ENCODE measurements at places on chromosomes 6 and 20.

DNA sequence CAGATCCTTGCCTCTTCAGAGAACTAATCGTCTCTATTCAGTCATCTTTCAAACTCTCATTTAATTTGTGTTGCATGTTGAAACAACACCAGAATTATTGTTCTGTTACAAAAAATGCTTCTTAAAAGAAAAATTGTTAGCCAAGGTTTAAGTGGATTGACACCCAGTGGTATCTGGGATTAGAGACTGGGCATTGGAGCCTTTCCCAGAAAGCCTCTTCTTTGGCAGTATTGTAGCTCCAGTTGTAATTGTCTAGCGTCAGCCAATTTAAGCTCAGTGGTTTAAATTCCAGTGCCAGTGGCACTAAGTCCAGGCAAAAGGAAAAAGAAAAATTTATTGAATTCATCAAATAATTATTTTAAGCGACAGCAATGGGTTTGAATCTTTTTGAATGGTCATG, 801 bp downstream of the CCDC28A start:
- DNase-seq = no peak

GRCh38 chr6:79778816-79779215, 147.7 kb downstream of the SH3BGRL2 start:
- DNase-seq = no peak

DNA sequence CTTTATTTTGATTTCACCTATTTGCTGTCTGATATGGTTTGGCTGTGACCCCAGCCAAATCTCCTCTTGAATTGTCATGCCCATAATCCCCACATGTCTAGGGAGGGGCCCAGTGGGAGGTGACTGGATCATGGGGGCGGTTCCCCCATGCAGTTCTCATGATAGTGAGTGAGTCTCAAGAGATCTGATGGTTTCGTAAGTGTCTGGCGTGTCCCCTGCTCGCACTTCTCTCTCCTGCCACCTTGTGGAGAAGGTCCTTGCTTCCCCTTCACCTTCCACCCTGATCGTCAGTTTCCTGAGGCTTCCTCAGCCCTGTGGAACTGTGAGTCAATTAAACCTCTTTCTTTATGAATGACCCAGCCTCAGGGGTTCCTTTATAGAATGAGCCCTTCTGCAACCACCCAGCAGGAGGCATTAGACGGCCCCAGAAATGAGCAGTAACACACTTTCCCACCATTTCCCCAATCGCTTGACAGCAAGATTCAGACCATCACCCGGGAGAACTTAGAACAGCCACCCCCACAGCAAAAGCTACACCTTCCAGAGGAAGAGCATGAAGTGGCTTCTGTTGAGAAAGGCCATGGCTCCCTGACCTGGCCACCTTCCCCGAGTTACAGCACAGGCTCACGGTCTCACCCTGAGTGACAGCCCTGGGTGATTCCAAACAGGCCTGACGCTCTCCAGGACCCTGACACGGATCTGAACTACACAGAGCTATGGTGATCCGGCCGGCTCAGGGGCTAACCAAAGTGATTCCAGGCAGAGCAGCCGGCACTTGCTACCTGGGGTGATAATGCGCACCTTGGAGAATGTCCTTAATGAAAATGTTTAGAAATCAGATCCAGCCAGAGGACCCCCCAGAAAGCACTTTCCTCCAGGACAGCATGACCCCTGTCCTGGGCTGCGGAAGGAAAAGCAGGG, 131.2 kb upstream of the CDH4 start:
- peak; percentile 79 for DNase-seq

- no peak for DNase-seq
These were observed 32.3 kb downstream of the ID4 start for GRCh38 chr6:19869464-19869863.

DNA sequence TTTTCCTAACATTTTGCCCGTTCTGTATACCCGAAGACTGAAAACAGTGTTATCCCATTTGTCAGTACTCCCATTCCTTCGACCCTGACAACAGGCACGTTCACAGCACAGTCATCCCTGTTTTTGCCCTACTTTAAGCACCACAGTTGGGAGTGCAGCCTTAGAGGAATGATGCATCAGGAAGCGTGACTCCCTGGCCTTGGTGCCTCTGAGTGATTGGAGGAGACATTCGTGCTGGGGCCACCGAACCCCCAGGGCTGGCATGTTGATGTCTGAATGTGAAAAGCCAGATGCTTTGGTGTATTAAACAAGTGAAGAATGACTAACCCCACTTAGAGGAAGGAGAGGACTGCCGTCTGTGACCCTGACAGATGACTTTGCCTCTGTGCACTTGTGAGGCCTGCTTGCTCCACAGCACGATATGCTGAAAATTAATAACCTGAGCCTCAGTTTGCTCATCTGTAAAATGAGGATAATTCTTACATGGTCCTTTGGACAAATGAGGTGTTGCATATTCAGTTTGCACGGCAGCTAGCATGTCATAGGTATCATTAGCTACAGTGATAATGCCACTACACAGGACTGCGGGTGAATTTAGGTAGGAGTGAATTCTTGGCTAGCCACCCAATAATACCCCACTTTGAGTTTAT, 36.0 kb downstream of the STK35 start:
- DNase-seq = peak; percentile 79

GRCh38 chr20:62782893-62783278, 13.4 kb upstream of the MRGBP start:
- DNase-seq = no peak

GRCh38 chr6:30101444-30102413, 11.2 kb downstream of the TRIM31 start:
- peak; percentile 84 for DNase-seq

DNA sequence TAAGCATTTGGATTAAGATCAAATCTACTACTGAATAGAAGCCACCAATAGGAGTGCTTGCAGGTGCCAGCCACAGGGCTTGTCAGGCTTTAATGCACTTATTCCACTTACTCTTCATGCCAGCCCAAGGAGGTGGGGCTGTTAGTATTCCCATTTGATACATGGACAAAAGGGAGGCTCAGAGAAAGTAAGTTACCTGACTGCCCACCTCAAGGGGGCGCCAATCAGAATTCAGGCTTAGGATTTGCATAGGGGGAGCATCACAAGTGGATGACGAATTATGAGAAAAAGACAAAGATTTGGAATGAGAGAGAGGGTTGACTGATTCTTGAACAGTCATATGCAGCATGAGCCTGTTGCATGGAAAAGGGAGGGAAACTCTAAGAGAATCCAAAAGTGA, 188.4 kb upstream of the TSHZ2 start:
- DNase-seq = peak; percentile 12

DNA sequence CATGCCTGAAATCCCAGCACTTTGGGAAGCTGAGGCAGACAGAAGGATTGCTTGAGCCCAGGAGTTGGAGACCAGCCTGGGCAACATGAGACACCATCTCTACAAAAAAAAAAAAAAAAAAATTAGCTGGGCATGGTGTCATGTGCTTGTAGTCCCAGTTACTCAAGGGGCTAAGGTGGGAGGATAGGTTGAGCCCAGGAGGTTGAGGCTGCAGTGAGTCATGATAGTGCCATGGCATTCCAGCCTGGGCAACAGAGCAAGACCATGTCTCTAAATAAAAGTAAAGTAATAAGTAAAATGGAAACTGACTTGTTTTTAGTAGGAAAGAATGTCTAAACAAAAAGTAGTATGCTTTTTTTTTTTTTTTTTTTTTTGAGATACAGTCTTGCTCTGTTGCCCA, 240.7 kb downstream of the ARID1B start:
- DNase-seq = peak; percentile 21

- DNase-seq = no peak
These were observed 36.0 kb downstream of the ZNF311 start for GRCh38 chr6:28969129-28969528.

DNA sequence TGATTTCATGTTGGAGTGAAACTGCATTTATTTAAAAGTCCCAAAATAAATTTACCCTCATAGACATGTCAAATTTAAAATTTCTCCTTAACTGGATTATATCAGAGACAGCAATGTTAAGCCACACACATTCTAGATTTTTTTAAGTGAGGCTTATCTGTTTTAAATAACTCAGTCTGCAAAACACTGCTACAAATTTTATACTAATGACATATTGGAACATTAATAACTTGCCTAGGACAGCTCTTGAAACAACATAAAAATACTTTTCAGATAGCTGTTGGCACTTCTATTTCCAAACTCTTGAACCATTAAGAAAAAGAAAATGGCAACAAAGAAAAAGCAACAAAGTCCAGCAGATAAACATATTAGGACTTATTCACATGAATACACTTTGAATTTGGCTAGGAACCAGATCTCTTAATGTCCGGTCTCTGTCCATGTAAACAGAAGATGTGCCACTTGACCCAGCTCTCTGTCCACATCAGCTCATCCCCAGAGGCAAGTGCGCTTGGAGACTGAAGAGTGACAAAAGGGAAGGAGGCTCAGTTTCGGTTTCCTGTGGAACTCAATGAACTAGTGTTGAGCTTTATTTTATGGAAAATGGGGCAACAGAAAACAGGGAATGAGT, 219.3 kb upstream of the THBS2 start:
- no peak for DNase-seq

GRCh38 chr6:112173221-112173804, 81.1 kb downstream of the LAMA4 start:
- DNase-seq = no peak

DNA sequence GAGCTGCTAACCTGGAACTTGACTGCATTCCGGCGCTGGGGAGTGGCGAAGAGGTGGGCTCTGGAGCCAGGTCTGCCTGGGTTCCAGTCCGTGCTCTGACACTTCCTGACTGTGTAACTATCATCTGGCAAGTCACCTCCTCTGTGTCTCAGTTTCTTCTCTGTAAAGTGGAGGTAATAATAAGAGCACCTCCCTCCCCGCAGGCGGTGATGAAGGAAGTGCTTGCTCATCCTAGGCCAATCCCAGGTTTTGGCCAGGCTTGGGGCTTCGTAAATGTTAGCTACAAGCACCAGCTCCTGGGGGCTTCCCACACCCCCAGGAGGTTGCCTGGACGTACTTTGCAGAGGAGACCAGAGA, 32.8 kb downstream of the SNAI1 start:
- DNase-seq = no peak

- peak; percentile 28 for DNase-seq
These were observed 833.4 kb upstream of the MAP3K7 start for GRCh38 chr6:91420243-91420642.

- DNase-seq = peak; percentile 69
These were observed 499.4 kb downstream of the MAFB start for GRCh38 chr20:40189621-40190020.

GRCh38 chr6:132131758-132132157, 180.6 kb upstream of the CCN2 start:
- DNase-seq = peak; percentile 99

DNA sequence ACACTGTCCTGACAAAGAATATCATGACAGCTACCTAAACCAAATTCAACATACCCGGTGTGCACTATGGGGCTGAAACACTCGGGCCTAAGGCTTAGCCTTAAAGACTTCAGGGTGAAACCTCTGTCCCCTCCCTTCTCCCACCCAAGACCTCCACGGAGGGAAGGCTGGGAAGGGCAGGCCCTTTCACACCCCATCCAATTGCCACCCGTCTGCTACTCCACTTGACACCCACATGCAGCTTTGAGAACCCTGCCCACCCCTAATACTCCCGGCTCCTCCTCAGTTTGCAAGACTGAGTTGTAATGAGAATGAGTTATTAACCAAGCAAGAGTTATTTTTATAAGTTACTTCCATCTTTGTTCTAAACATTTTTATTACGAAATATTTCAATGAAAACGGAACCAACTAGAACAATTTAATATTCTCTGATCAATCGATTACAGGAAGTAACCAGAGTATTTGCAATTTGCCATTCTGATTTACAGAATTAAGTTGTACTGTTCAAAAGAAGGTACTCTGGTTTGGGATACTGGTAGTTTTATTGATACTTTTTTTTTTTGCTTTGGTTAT, 3.7 kb downstream of the TAF4 start:
- DNase-seq = no peak

GRCh38 chr20:20265210-20265609, 102.7 kb upstream of the INSM1 start:
- DNase-seq = no peak

DNA sequence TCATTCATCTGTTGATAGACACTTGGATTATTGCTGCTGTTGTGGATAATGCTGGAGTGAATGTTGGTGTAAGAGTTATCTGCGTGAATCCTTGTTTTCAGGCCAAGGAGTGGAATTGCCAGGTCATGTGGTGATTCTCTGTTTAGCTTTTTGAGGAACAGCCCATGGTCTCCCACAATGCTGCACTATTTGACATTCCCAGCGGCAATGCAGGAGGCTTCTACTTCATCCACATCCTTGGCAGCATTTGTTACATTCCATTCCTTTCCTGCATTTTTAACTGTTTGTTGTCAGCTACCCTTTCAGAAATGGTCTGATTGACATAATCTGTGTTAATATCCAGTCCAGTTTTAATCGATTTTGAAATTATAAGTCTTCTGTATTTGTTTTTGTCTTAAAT, 51.7 kb upstream of the CLDN20 start:
- DNase-seq = peak; percentile 42

- DNase-seq = no peak
These were observed 167.5 kb upstream of the PLCB4 start for GRCh38 chr20:8901237-8902025.

DNA sequence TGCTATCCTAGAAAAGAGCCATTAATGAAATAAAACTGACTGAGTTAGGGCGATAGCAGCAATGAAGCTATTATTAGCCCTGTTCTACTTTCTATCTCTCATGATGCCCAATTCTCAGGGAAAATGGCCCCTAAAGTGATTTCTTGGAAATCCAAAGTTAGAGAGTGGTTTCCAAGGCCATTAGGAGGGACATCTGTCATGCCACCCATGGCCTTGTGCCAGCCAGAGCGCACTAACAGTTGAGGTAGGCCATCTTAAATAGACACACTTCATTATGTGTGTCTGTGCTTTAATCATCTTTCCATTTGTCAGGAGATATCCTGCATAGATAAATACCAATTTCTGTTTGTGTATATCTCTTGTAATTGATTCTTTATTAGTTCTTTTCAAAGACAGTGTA, 261.6 kb downstream of the NRN1 start:
- DNase-seq = no peak

GRCh38 chr20:50536333-50536732, 26.1 kb downstream of the PTPN1 start:
- no peak for DNase-seq

- DNase-seq = no peak
These were observed 16.6 kb downstream of the KDM1B start for GRCh38 chr6:18171871-18172270.

DNA sequence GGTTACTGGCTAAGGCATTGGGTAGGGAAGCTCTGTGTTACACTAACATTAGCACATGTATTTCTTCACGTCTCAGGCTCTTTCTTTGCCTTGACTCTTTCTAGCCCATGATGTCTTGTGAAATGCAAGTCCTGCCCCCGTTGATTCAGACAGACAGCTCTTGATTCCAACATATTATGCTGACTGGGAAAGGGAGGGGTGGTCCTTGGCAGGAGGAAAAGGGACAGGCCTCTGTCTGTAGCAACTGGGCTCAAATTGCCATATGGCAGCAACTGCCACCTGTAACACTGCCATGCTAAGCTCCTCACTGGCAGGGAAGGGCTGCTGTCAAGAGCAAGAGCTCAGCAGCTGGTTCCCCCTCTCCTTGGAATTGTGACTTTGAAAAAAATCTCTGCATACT, 5.7 kb upstream of the KCNK15 start:
- DNase-seq = no peak

GRCh38 chr6:2891768-2892170, 11.3 kb downstream of the SERPINB9 start:
- DNase-seq = no peak
